Iris pigment epithelial cell (primary cell): ENCODE measurements at places on chromosomes 13 and 19.

DNA sequence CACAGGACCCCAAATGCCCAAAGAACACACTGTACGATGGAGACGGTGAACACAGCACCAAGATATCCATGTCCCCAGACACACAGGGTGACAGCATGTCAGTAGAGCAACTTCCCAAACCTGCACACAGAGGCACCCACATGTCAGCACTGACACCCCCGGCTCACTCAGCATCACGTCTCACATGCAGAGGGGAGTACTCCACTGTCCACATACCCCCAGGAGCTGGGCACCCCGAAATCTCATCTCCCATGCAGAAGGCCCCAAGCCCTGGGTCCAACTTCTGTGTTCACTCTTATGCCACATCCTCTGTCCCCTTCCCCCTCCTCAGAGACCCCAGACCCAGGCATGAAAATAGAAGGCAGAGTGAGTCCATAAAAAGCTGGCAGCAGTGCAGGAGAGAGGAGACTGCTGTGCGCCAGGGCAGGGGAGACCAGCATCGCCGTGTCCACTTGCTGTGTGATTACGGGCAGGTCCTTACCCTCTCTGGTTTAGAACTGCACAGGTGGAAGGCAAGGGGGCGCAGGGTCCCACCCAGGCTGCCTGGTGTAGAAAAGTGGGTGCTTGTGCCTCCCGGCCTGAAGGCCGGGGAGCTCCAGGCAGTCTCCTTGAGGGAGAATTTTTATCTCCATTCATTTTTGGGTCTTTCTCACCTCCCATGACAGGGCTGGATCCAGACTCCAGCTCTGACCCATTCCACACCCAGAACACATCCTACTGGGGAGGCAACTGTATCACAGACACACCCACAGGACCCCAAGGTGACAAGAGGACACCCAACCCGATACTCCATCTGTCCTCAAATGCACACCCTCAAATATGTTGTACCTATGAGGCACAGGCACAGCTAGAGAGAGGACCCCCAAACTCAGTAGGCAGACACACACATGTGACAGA lies 17.0 kb downstream of the ERFL start:
- DNase-seq, result no peak

DNA sequence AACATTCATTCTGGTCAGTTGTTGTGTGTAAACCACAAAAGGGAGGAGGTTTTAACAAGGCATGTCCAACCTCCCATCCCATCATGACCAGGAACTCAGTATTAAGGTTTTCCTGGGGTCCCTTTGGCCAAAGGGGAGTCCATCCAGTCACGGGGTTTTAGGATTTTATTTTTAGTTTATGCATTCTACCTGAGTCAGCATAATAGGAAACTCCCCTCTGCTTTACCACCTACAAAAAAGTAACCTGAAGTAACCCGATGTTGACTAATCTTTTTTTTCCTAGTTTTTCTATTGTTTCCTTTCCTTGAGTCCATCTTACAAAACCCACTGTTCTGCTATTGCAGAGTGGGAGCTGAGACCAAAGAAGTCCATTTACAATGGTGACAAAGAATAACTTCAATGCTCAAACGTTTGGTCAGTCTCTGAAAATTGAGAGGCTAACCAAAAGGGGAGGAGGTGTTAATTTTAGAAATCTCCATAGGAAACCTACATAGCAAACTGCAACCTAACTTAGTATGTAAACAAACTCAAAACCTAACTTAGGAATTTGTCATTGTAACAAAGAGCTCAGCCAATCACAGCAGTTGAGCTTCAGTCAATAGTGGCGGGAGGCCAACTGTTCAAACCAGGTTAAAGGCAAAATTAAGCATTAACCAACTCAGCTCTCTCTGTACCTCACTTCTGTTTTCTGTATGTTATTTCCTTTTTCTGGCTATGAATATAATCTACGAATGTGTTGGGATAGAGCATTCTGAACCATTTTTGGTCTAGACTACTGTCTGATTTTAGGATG lies 1954.1 kb downstream of the PCDH9 start:
- DNase-seq, result no peak

DNA sequence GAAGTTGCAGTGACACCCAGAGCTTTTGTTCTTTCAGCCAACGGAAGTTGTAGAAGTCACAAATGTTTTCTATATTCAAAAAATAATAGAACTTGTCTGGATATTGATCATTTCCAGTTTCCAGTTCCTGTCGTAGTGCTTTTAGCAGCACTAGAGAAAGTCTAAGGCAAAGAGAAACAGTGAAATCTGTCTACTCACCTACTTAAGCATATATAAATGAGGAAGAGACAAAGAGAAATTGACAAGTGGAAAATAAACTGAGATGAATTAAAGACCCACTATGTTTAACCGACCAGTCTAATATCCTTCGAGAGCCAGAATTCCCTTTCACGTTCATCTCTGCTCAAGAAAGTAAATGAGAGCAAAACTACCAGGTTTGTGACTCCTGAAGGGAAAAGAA lies 36.7 kb downstream of the DACH1 start:
- no peak for DNase-seq

GRCh38 chr13:43653395-43653794 lies 133.4 kb downstream of the ENOX1 start:
- DNase-seq, result no peak

GRCh38 chr13:70964124-70964523 lies 855.9 kb upstream of the KLHL1 start:
- peak; percentile 4 for DNase-seq

DNA sequence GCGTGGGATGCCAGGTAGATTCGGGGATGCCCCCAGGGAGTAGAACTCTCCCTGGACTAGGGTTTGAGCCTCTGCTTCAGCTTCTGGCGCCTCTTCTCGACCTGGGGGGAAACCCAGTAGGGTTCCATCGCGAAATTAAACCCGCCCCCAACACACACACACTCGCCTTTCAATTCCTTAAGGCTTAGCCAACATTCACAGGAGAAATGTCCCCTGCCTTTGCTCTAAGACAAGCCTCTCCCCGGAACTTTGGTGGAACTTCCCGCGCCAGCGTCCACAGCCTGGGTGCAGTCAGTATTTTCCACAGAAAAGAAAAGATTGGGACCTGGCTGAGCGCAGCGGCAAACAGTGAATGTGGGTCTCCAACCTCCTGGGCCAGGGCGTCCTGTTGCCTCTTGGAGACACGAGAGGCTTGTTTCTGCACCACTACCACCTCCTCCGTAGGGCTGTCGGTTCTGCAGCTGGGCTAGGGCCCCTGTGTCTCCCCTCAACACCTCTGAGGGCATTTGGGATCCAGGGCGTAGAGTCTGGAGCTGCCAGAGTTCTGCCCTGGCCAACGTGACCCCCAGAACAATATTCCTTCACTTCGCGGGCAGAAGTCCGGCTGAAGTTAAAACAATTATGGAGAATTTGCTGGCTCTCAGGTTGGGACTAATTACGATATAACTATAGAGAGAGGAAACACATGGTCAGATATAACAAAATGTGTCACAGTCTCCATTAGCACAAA lies 3.2 kb downstream of the PDX1 start:
- no peak for DNase-seq

- peak; percentile 85 for DNase-seq
Measured at GRCh38 chr13:111031531-111031961, 83.6 kb upstream of the ARHGEF7 start.

DNA sequence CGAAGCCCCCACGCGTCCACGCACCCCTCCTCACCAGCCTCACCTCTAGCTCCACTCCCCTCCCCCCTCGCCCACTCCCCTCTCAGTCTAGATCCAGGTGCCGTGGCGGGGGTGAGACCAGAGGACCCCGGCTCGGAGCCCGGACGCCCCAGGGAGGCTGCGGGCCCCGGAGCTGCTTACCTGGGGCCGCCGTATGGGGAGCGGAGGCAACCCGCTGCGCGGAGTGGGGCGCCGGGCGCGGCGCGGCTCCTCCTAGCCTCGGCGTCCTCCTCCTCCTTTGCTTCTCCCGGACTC lies 353 bp downstream of the ENOX1 start:
- no peak for DNase-seq

DNA sequence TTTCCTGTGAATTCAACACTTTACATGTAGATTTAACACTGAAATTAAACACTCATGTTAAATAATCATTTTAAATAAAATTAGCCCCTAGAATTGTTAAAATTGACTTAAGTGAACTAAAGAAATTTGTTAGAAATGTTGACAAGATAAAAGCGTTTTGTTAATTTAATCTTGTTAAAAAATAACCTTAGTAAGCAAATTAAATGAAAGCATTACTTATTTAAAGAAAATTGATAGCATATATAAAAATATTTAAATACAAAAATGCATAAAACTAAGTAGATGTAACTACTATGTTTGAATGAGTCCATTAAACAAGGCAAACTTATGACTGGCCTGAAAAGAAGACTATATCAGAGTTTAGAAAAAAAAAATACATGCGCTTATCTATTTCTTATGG lies 99.0 kb upstream of the TRPC4 start:
- no peak for DNase-seq

GRCh38 chr19:6056282-6056741 lies 54.0 kb downstream of the RFX2 start:
- no peak for DNase-seq

DNA sequence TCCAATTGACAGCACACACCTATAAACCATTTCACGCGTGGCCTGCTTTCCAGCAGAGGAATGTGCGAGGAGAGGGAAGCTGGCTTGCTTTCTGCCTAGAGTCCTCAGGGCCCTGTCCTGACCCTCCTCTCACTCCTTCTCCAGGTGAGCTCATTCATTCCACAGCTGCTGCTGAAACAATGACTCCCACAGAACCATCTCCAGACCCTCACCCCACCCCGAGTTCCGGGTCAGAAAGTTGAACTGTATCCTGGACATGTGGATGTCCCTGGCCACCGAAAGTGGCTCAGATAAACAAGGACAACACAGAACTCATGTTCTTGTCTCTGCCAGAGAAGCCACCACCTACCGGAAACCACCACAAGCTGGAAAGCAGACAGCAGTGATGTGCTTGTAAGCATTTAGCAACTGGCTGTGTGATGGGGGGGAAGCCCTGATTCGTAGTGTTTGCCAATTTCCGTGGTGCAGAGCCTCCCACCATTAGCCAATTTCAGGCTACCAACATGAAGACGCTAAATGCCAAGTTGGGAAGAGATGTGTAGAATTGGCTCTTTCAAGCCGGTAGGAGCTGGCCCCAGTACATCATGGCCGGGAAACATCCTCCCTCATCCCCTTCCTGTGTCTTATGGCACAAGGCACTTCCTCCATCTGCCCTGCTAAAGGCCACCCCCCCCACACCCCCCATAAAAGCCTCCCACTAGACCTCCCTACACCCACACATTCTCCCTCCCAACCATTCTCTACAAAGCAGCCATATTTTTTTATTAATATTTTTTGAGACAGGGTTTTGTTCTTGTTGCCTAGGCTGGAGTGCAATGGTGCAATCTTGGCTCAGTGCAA lies 5.0 kb downstream of the SYCE2 start:
- DNase-seq, result no peak

DNA sequence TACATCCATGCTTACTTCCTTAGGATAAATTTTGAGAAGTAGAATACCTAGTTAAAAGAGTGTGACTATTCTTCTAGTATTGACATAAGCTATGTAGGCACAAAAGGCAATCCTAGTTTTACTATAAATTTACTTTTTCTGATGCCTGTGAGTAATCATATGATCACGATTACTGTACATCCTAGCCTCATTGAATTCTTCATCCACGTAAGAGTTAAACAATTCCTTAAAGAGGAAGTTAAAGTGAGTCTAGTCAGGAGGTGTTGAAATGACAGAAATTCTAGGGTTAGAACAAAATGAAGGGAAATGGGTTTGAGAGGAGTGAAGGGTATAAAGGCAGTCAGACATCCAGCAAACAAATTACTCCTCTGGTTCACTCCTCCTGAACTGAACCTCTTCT lies at the start of gene ACOD1:
Gene ACOD1 (plus strand): TSS at position 363 of the 400 bp plus-strand sequence. CDS start 48 bp downstream, outside the sequence.
- no peak for DNase-seq

DNA sequence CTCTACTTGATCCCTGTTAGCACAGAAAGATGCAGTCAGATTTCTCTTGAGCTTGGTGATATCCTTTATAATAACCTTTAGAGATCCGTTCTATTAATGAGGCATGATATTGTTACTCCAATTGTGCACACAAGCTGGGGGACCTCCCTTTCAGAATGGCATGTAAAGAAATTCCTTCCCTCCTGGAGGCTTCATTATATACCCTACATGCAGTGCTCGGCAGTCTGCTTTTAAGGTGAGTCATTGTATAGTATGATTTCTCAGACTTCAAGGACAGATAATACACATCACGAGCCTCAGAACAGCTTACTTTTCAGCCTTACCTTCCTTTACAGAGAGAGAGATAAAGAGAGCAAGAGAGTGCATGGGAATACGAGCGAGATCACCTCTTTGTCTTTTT lies 261.3 kb downstream of the ATP8A2 start:
- no peak for DNase-seq

DNA sequence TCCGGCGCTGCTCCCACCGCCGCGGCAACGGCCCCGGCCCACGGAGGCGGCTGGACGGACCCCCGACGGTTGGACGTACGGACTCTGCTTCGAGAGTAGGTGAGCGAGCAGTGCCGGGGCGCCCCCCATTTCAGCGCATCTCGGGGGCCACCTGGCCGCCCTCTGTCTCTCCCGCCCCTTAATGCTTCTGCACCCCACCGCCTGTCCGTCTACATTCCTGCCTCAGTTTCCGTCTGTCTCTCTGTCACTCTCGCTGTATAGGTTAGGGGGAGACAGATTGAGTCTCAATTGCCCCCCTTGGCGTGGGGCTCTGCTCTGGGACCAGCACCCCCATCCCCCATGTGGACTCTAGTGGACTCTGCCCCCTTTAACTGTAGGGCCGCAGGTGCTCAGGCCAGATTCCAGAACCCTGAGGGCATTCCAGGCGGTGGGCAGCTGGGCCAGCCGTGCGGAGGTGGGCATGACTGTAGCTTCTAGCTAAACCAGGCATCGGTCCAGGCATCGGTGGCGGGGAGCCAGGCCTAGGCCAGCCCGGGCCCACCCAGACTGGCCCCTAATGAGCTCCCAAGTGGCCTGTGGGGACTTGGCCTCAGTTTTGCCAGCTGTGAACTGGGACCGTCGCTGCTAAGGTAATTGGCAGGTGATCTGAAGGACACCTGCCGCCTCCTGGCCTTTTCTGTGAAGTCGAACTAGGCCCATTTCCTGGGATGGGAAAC lies 373 bp downstream of the TNFAIP8L1 start:
- no peak for DNase-seq

GRCh38 chr19:2477141-2477710 lies 1.3 kb downstream of the GADD45B start:
- DNase-seq, result peak; percentile 51

- DNase-seq, result no peak
Measured at GRCh38 chr19:42078538-42079275, 2.7 kb downstream of the ZNF574 start.

- peak; percentile 91 for DNase-seq
Measured at GRCh38 chr19:41353466-41354342, at the start of gene TGFB1. Gene TGFB1, minus strand, starts transcription at chr19:41353922. Its CDS starts 878 bp downstream, at chr19:41353044.

- no peak for DNase-seq
Measured at GRCh38 chr13:31882794-31883193, 143.5 kb downstream of the RXFP2 start.

GRCh38 chr13:74623761-74624160 lies 489.6 kb upstream of the KLF12 start:
- no peak for DNase-seq

DNA sequence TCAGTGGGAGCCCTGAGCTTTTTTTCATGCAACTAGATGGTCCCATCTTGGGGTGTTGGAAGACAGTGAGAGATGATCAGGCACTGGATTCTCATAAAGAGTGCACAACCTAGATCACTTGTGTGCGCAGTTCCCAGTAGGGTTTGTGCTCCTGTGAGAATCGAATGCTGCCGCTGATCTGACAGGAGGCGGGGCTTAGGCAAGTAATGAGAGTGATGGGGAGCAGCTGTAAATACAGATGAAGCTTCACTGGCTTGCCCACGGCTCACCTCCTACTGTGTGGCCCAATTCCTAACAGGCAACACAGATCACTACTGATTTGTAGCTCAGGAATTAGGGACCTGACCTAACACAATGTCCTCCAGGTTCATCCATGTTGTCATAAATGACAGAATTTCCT lies 43.6 kb upstream of the UBAC2 start:
- no peak for DNase-seq
